Omental fat pad (tissue), 4 donors: ENCODE measurements at places on chromosomes 4 and X. TPM values are rescaled to one million over a fixed set of nuclear protein-coding genes. Genes with fewer than 3 reads are reported as not detected.

- no peak for DNase-seq
Measured at GRCh38 chrX:140157611-140158010, 192.3 kb upstream of the CXorf66 start.

DNA sequence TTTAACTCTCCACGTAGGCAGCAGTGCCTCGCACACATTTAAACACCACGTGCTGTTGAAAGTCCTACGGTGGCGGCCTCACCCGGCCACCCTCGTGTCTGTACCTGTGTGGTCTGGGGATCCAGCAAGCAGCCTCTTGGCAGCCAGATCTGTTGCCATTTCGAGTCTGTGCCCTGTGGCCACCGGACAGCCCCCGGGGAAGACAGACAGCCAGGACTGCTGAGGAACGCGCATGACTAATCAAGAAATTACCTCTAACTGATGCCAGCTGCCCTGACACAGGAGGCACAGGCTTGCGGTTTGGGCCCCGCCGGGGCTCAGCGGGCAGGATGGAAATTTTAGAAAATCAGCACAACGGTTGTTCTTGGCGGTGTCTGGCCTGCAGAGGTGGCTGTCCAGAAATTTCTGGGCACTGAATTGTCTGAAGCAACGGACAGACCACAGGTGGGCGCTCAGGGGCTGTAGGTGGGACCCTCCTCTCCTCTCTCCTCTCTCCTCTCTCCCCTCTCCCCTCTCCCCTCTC, 15.6 kb upstream of the ASMTL start:
- DNase-seq = no peak

DNA sequence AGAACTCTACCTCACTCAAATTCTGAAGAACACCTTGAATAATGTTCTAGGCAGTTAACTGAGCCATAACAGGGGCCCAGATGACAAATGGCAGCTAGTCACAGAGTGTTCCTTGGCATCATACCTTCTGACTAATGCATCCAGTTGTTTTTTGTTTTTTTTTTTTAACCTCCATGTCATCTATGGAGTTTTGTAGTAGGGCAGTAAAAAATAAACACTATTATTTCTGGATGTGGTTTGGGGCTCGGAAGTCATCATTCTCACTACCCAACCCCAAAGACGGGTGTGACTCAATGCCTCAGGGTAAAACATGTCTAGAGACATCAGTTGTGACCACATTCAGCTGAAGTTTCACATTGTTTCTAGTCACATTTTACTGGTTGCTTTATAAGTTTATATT, 31.2 kb upstream of the MCF2 start:
- no peak for DNase-seq

GRCh38 chr4:123488916-123489315, 92.3 kb downstream of the SPRY1 start:
- no peak for DNase-seq

GRCh38 chr4:32148111-32148666, 1428.0 kb downstream of the PCDH7 start:
- DNase-seq = no peak

The IBSP gene
- not detected for total RNA-seq

The NEUROG2 gene
- not detected for total RNA-seq

- no peak for DNase-seq
Measured at GRCh38 chr4:137451172-137451825, 81.0 kb downstream of the PCDH18 start.

The STS gene
- total RNA-seq = 14.0 TPM

- no peak for DNase-seq
Measured at GRCh38 chr4:147843162-147843561, 111.3 kb downstream of the ARHGAP10 start.

DNA sequence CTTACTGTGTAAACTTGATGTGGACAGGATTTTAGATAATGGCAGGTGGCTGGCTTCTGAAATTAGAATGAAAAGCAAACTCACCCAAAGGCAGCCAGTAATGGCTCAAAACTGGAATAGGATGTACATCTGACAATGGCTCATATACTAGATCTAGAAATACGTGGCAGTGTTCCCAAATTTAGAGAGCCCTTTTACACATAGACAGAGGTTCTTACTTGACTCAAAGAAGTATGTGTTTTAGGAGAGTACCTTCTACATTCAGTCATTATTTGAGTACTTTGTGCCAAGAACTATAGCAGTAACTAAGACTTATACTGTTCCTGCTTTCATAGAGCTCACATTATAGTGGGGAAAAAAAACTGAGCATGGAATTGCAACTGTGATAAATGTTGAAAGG, 48.0 kb downstream of the UBE2K start:
- no peak for DNase-seq

The CABS1 gene
- total RNA-seq = not detected

DNA sequence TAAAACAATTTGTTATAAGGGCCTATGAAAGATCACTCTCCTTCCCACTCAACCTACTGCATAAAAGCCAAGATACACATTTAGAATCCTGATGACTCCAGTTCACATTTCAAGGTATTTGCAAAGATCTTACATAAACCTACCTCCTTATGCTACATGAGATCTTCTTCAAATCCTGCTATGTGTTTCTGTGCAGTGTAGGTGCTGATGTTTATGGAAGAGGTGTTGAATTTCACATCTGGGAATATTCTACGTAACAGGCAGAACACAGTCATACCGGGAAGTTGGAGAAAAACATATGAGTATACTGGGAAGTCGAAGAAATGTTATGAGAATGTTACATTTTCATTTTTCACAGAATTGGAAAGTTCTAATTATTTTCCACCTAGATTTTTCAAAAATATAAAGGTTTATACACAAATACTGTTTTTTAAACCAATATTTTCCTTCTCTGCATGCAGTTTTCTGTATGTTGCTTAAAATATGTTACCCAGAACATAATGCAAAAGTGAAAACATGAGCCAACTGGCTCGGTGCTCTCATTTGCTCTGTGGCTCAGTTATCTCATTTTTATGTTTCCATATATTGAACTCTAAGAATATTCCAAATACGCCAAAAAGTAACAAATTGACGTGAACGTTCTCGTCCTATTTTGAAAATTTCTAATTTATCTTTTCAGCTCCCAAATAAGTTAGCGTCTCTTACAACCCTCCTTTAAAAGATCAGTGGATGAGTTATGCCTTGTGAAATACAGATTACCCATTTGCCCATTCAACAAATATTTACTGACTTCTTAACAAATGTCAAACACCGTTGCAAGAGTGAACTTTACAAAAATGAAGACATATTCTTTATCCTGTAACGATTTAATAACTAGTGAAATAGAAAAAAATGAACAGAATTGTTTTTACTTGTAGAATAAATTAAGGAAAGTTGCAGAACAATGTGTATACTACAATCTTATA, 899.3 kb downstream of the STIM2 start:
- DNase-seq = no peak

DNA sequence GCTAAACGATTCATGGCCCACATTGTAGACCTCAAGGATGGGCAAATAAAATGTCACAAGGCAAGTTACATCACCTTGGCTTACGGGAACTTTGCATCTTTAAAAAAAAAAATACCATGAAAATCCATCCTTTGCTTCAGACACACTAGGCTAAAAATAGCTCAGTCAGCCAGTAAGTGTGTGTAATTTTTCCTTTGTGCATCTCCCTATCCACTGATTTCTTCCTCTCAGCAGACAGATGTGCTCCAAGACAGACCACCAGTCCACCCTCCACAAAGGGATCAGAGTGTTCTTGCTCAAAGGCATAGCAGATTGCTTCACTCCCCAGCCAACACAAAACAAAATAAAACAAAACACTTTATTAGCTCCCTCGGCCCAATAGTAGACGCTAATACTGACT, 14.6 kb downstream of the LDB2 start:
- DNase-seq = no peak

DNA sequence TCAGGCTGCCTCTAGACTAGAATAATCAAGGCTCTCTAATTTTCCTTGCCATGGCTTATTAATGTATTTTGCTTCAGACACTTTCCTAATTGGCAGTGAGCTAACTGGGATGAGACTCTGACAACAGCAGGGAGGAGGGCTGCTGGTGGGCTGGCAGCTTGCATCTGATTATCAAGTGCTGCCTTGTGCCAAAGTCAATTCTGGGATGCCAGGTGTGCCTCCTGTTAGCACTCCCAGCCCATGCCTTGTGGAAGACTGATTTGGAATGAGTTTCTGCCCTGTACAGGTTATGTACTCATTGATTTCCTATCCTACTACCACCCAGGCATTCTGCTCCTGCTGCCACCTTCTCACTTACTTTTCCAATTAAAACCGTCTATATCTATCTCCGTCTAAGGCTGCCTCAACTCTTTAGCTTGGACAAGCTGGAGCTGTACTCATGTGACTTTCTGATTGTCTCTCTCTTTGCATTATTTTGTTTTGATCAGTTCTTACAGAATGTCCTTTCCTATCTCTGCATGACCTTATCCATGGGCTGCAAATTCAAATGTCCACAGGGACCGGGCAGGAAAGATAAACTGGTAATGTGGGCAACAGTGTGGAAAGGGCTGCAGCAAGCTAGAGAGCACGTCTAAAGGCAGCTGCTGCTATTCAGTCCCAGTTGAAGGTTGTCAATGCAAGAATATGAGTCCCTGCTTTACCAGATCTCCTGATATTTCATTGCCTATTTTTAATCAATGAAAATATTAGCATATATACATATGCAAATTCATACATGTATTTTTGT, 112.6 kb downstream of the GABRA2 start:
- DNase-seq = no peak

DNA sequence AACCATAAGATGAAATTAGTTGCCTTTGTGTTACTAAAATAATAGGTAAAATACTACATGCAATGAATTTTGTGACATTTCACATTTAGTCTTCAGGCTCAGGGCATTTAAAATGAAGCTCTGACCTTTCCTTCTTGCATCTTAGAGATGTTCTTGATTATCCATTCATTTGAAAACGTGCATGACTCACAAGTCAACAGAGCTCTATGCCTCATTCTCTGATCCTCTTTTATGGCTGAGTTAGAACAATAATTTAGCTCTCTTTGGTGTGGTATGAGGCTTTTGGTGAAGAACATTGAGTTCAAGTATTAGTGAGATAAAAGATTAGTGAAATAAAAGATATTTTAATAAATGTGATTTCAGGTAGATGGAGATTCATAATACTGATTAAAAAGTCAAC, 66.5 kb downstream of the TIGD2 start:
- no peak for DNase-seq

The TSPAN7 gene
- 44.0 TPM for total RNA-seq
